Caudate nucleus (tissue), 63 donors: ENCODE measurements at places on chromosomes 16 and 17.

GRCh38 chr17:47102914-47103313 is 86.2 kb downstream of the CDC27 start:
- DNase-seq = no peak

DNA sequence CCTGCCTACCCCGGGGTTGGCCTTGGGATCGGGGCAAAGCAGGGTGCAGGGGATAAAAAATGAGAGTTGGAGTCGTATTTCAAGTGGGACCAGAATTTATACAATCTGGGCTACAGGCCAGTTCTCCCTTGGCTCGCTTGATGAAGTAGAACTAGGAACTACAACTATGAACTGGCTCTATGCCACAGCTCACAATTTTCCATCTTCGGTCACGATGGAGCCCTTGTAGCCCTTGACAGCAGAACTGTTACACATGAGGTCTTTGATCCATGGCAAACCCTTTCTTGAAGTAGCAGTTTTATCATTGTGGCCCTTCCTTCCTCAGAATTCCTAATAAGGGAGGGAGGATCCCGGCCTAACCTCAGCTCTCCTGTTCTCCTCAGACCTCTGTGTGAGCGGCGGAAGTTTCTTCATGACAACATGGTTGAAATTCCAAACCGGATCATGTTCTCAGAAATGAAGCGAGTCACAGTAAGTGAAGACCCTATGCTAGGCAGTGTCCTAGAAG is 17.1 kb downstream of the LIG3 start:
- no peak for DNase-seq

DNA sequence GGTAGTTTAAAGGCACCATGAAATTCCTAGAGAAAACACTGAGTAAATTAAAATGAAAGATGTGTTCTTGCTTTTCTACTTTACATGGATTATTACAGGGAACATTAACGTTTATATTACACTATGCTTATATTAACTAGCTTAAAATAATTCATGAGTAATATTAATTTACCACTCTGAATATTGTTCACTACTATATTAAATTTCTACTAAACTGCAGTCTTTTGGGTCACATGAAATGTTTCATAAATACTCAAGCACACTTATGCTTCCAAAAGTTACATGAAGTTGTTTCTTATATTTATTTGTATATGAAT is 3.4 kb upstream of the MAP1LC3B start:
- DNase-seq = no peak

GRCh38 chr16:8674413-8675022 is at the start of gene ABAT:
Gene ABAT (plus strand): TSS chr16:8674617. CDS start chr16:8735740, 61,123 bp downstream.
- DNase-seq = peak; percentile 85

GRCh38 chr16:69315486-69316311 is 4.5 kb downstream of the VPS4A start:
- no peak for DNase-seq

DNA sequence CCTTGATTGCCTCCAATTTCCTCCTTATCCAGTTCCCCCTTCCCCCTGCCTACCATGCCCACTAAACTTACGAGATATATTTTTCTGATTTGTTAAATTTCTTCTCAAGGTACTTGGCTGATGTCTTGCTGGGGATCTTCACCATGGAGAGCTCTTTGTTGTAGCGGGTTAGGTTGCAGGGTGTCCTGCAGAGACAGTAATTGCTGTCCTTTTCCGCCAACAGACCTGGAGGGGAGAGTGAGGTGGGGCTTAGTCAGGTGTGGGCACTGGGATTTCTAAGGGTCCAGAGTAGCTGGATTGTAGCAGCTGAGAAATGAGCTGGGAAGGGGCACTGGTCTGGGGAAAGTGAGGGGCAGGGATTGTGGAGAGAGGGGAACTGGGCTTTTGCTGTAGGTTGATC is 32.1 kb downstream of the SPACA3 start:
- DNase-seq = no peak

GRCh38 chr16:86491640-86492023 is 18.7 kb upstream of the FOXF1 start:
- no peak for DNase-seq

DNA sequence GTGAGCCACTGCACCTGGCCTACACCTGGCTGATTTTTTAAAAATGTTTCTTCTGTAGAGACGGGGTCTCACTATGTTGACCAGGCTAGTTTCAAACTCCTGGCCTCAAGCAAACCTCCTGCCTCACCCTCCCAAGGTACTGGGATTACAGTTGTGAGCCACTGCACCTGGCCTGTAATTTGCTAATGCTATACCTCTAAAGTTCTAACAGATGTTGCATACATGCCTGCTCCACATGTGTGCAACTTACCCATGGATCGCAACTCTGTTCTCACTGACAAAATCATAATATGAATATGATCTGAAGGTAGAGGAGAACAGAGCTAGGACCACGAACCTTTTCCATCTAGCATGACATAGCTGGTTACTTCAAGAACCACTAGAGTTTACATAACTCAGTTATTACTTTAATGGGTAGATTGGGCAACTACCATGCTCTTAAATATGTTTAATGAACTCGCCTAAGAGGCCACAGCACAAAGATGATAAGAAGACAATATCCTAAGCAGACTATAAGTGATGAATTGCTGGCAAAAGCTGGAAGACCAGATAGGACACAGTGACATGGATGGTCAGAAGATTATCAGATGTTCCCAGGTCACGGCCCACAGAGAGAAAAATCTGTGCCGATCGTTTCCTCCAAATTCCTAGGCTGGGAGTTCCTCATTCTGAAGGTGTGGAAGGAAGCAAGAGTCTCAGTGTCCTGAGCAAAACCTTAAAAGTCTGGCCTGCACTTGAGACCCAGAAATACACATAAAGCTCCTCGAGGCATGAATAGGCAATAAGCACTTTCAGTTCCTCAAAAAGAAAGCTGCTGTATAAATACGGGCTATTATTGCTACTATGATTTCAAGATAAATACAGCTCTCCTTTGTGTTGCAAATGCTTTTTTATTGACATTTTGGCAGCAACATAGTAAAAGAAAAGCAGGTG is 53.6 kb upstream of the ICAM2 start:
- no peak for DNase-seq

DNA sequence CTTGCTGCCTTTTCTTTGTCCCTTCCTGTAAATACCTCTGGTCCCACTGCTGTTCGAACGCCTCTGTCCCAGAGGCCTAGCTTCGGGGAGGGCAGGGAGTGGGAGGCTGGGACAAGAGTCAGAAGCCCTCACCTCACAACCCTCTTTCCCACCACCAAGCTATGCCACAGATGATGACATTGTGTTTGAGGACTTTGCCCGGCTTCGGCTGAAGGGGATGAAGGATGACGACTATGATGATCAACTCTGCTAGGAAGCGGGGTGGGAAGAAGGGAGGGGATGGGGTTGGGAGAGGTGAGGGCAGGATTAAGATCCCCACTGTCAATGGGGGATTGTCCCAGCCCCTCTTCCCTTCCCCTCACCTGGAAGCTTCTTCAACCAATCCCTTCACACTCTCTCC is 10.4 kb downstream of the ARRB2 start:
- DNase-seq = no peak

GRCh38 chr16:13168091-13168572 is 266.7 kb downstream of the SHISA9 start:
- DNase-seq = no peak

DNA sequence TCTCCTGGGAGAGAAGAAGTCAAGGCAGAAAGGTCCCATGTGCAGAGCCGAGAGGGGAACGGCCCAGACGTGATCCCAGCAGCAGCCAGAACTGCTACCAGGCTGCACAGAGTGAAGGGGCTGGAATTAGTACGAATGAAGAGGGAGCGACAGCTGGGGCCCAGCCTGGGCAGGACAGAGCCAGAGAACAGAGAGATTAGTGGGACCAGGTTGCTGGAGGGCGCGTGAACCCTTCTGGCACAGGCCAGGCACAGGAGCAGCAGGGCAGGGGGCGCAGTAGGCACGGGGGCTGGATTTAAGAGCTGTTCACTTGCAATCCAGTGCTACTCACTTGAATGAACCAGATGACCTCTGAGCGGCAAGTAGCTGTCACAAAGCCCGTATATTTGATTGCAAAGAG is 66.9 kb downstream of the PLXDC1 start:
- DNase-seq = no peak

DNA sequence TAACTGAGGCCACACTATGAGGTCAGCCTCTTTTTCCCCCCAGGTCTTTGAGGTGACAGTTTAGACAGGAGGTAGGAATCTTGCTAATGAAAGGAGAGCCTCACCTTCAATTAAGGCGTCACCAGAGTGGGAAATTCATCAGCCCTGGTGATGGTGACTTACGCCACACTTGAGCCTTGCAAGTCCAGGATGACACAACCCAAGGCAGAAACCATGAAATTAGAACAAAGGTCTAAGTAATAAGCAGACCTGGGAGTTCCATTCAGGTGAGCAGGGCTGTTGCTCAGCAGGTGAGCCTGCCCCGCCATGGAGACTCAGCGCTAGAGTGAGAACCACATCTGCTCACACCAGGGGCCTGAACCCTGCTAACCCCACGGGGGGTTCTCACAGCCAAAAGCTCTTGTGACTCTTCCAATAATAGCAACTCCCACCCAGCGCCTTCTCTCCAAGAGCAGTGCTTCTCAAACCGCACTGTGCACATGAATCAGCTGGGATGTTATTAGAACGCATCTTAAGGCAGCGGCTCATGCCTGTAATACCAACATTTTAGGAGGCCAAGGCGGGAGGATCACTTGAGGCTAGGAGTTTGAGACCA is 28.7 kb upstream of the KIFC3 start:
- DNase-seq = no peak
